Stimulated activated CD8-positive, alpha-beta memory T cell treated with anti-CD3 and anti-CD28 coated beads, Interleukin-7, amount 100 ng/mL, for 1 hour (primary cell): ENCODE measurements at places on chromosomes 1 and 21.

- DNase-seq = no peak
These were observed 26.2 kb downstream of the DMAP1 start for GRCh38 chr1:44239331-44239960.

- no peak for DNase-seq
These were observed 34.1 kb upstream of the GPR153 start for GRCh38 chr1:6294890-6295556.

- DNase-seq = no peak
These were observed 71.0 kb downstream of the NENF start for GRCh38 chr1:212503714-212504113.

DNA sequence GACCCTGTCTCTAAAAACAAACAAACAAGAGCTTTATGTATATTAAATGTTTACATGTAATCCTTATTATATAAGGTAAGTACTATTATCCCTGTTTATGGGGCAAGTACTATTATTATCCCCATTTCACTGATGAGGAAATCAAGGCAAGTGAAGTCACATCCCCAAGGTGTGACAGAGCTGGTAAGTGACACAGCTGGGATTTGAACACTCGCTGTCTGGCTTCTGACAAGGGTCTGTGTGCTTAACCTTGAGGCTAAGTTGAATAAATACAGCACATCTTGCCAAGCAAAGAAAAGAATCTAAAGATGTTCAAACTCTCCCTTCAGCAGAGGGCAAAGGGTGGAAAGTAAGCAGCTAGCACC, 167.9 kb upstream of the IRF2BP2 start:
- DNase-seq = no peak

DNA sequence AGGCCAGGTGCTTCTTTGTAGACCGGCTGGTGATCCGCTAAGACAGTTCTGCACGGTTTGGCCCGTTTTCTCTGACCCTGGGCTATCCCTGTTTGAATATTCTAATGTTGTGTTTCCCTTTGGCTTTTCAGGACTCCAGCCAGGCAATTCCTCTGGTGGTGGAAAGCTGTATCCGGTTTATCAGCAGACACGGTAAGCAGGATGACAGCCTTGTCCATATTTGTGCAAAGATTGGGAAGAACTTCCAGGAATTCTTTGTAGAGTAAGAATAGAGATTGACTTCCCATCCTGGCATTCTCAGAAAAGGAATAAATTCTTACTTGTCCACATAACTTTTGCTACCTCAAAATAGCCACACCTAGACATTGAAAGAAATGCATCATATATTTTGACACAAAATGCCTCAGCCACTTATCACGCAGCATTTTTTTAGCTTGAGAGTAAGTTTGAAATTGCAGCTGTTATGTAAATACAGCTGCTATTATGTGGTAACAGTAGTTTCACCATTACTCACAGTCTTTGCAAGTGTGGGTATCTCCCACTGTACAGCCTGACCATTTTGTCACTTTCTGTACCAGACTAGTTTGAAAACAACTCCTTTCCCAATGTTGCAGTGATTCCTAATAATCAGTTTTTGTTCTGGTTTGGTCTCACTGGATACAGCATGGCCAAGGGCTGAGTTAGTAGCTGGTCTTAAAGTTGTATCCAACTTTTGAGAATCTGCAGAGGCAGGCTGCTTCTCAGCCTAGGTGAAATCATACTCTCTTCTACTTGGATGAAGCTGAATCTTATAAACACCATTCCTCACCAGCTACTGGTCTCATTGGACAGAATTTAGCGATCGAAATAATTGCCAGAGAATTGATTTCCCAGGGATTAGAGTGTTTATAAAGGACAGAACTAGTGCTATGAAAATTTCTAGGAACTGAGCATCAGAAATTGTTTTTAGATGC, 40.0 kb upstream of the IKBKE start:
- no peak for DNase-seq

DNA sequence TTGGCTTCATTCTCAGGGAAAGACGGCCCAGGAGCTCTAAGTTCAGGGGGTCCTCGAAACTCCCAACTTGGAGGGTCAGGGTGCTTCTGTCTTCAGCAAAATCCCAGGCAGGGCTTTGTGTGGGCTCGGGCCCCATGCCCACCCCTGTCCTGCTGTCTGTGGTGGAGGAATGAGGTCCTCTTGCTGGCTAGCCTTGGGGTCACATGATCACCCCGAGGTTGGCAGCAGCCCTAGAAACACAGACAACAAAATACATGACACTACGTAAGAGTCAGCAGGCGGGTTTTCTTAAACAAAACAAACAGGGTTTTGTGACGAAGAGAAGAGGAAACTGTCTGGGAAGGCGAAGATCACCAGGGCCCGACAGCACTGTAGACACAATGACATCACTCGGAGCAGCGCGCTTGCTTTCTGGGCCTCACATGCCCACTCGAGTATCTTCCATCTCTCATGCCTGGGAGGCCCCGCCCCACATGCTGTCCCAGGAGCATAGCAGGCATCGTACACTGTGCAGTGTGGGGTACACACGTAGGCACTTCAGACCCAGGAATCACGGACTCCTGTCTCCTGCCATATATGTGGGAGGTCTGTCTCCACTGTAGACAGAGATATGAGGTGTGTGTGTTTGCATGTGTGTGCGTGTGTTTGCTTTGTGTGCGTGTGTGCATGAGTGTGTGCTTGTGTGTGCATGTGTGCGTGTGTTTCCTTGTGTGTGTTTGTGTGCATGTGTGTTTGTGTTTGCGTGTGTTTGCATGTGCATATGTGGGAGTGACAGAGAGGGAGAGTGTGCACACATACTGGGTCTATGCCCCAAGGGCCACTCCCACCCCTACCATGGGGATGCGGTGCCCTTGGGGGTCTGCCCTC, 94.7 kb downstream of the SIK1 start:
- DNase-seq = no peak

GRCh38 chr1:27570356-27570755, 33.6 kb downstream of the AHDC1 start:
- no peak for DNase-seq

GRCh38 chr21:25539606-25540005, 67.7 kb downstream of the MRPL39 start:
- no peak for DNase-seq

- DNase-seq = no peak
These were observed 43.5 kb upstream of the JAK1 start for GRCh38 chr1:65009724-65010420.

GRCh38 chr21:43266534-43266933, 97.7 kb downstream of the CRYAA start:
- DNase-seq = no peak

GRCh38 chr1:112687785-112688496, 13.5 kb downstream of the MOV10 start:
- no peak for DNase-seq
